Activated naive CD4-positive, alpha-beta T cell treated with anti-CD3 and anti-CD28 coated beads, Interleukin-2, amount 50 U/mL, for 16 hours (primary cell): ENCODE measurements at places on chromosomes 12 and 14.

DNA sequence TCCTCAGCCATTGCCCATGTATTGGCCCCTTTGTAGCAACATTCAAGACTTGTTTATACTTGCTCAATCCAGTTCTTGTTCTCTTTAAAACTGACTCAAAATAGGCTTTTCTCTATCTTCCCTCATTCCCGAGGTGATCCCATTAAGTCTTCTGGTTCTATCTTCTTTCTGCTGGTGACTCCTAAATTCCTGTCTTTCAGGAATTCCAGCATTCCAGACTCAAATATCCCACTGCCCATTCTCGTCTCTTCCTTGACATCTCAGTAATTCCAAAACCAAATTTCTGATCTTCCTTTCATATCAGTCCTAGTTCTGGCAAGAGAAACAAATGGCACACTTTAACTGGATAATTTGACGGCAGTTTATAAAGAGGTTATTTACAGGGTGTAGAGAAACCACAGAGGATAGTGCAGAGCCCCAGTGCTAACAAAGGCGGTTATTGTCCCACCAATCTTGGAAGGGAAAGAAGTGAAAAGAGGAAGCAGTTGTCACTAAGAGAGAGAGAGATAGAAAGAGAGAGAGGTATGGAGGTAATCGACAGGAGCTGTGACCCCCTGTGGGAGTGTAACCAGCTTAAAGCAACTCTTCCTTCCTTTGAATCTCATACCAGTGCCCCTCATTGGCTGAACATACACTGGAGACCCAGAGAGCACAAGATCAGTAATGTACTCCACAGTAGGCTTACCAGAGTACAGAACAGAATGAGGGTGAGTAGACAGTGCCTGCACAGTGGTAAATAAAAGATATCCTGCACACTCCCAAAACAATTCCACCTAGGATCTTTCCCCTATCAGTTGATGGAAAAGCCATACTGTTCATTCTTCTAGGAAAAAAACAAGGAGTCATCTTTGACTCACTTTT is 177.6 kb upstream of the LMNTD1 start:
- DNase-seq, result no peak

- no peak for DNase-seq
Measured at GRCh38 chr12:2267703-2268470, 215.1 kb downstream of the CACNA1C start.

DNA sequence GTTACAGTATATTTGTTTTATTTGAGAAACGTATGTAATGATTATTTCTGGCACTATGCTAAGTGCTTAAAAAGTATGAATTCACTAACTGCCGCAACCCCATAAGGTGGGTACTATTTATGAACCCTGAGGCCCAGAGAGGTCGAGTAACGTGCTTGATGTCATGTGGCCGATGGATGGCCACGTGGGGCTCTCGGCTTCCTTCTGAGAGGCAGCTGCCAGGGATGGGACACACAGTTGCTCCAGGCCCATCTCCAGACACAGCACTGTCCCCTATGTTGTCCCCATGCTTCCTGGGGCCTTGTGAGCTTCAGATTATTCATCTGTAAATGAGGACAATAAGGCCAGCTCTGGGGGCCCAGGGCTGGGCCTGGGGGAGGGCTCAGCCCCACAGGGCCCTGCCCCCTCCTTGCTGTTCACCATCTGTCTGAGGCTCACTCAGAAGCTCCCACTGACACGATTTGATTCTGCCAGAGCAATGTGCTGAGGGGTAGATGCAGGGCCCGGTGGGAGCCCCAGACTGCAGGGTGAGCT is 115.0 kb downstream of the CALM1 start:
- DNase-seq, result no peak

DNA sequence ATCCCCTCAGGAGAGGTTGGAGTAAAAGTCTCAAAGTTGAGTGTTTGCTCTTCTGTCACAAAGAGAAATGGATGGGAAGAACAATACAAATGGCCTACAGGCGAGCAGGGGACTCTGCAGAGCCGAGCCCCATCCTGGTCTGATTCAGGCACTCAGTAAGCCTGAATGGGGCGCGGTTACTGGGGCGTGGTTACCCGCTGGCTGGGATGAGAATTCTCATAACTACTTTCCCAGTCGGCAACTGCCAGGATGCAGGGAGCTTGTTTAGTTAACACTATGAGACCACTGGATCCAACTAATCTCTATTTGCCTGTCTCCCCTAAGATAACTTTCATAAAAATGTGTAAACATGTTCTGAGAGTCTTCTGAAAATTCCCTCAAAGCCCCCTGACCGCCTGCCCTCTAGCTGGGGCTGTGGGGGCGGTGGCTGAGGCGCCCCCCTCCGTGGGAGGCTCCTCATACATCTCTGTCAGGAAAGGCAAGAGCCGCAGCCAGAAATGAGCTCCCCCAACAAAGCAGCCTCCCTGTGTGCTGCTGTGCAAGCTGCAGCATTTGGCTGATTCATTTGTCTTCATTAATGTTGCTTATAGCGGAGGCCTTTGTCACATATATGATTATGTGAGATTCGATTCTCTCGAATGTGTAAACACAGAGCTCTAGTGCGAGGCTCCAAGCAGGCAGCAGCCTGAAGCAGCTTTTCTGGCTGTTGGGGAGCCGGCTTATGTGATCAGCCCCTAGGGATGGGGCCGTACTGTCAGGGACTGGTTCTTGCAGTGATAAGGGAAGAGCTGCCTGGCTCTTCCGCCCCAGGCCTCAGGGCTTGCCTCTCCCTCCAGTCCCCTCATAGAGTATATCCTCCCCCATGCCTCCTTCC is 126.1 kb upstream of the ARHGAP5 start:
- no peak for DNase-seq

DNA sequence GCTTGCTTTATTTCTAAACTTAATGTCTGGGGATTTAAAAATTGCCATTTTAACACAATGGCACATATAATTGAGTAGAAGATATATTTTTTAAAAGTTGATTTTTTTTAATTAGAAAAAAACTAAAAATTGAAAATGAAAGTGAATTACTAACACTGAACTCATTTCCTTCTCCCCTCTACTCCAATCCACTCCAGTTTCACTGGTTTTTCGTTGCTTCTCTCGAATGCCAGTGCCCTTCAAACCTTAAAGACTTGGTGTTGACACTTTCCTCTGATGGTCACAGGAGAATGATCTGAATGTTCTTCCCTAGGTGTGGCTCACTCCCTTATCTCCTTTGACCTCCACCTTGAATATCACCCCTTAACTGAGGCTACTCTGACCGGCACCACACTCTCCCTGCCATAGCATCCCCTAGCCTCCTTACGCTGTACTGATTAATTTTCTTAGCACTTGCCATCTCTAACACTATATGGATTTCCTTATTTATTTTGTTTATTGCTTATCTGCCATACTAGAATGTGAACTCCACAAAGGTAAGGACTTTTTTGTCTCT is 107.1 kb downstream of the LIN7A start:
- no peak for DNase-seq

GRCh38 chr14:77181603-77182437 is at the start of gene TMEM63C:
TMEM63C (plus strand) TSS chr14:77181798; CDS start chr14:77218814, 37,016 bp downstream.
- peak; percentile 62 for DNase-seq

GRCh38 chr12:92416385-92416812 is 270.8 kb upstream of the BTG1 start:
- no peak for DNase-seq

DNA sequence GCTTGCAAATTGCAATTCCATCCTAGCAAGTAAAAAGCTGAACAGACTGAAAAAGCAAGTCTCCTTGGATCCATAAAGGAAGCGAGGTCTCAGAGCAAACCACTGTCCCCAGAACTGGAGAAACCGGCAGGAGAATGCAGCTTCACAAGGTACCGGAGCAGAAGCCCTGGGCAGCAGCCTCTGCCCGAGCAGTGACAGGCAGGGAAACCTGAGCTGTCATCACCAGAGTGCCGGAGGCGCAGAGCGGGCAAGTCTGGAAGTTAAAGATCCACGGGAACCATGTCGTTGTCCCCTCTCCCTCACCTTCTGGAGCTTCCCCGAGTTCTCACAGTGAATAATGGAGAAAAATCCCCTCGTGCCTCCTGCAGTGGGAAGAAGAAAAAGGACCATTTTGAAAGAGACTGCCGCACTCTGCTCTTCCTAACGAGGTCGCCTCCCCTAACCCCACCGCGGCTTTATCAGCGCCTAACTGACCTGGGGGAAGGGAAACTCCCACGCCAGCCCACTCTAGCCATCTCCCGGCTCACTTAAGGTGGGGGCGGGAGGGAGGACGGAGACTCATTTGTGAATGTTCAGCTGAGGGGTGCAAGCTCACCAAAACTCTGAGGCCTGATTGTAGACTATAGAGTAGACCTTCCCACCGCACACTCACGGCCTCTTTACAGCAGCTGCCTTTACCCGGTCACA is 27.8 kb downstream of the FBXL14 start:
- DNase-seq, result no peak

DNA sequence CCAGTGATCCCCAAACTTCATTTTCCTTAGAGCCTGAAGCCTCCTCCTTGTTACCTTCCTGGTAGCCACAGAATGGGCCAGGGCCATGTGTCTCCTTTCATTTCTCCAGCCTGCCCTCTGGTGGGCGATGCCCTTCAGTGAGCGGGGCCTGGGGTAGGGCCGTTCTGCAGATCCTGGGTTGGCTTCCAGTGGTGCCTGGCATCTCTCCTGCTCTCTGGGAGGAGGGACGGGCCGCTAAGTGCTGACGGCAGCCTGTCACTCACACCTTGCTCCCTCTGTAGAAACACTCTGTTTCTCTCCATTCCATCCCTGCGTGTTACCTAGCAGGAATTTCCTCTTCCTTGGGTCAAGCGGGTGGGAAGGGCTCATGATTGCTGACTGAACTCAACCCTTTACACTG is 232.1 kb downstream of the CACNA1C start:
- DNase-seq, result no peak

- no peak for DNase-seq
Measured at GRCh38 chr14:49594347-49595091, 4.2 kb upstream of the LRR1 start.

- no peak for DNase-seq
Measured at GRCh38 chr12:94721173-94721572, 70.8 kb upstream of the TMCC3 start.

DNA sequence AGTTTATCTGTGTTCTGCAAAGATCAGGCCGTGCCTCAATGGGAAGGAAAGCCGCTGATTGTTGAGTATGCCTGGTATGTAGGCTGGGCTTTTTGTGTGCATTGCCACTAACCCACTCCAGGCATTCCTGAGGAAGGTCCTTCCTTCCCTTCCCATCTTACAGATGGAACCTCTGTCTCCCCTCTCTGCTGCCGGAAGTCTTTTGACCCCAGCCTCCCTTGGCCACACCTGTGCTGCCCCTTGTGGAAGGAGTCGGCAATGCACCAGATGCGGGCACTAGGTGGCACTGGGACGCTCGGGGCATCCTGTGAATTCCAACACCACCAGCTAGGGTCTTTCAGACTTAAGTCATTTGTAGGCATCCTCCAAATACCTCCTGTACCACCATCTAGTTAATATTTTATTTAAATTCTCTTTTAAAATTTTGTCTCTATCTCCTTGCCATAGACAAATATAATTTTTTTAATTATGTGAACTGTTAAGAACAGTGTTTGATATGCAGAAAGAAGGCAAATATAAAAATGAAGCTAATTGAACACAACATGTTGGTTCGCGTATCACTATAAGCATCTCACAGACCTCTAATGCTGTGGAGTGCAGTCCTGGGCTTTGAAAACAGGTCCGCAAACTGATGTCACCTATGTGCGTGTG is 99.6 kb downstream of the RIN3 start:
- DNase-seq, result peak; percentile 75

GRCh38 chr14:67373347-67373746 is 13.2 kb downstream of the EIF2S1 start:
- DNase-seq, result no peak

DNA sequence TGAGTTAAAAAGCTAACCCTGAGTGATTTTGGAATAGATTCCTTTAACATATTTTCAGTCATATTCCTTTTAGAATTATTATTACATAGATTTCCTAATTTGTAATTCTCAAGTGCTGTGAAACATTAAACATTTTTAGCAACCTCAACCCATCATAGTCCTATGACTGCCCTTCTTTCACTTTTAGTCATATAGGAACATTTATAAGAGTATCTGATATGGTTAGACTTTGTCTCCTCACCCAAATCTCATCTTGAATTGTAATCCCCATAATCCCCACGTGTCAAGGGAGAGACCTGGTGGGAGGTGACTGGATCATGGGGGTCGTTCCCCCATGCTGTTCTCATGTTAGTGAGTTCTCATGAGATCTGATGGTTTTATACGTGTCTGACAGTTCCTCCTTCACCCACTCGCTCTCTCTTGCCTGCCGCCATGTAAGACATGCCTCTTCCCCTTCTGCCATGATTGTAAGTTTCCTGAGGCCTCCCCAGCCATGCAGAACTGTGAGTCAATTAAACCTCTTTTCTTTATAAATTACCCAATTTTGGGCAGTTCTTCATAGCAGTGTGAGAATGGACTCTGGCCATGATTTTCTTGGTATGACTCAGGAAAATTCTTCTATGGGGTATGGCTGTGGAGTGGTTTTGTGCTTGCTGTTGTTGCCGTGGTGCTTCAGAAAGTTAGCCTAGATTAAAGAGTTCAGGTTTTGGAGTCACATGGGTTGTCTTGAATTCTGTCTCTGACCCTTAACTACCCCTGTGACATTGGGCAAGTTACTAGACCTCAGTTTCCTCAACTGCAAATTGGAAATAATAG is 83.9 kb downstream of the FUT8 start:
- no peak for DNase-seq

- DNase-seq, result no peak
Measured at GRCh38 chr14:105986894-105987284, 460.5 kb downstream of the TMEM121 start.

GRCh38 chr12:59937148-59937547 is 341.3 kb downstream of the SLC16A7 start:
- no peak for DNase-seq

GRCh38 chr12:79227091-79227490 is 362.5 kb downstream of the SYT1 start:
- no peak for DNase-seq

GRCh38 chr14:96318836-96319235 is 44.3 kb downstream of the ATG2B start:
- no peak for DNase-seq

GRCh38 chr14:24150993-24151392 is 3.7 kb downstream of the RNF31 start:
- no peak for DNase-seq

- no peak for DNase-seq
Measured at GRCh38 chr12:29148596-29148910, 525 bp upstream of the FAR2 start.

- DNase-seq, result no peak
Measured at GRCh38 chr12:116882742-116883141, 1.5 kb upstream of the HRK start.

DNA sequence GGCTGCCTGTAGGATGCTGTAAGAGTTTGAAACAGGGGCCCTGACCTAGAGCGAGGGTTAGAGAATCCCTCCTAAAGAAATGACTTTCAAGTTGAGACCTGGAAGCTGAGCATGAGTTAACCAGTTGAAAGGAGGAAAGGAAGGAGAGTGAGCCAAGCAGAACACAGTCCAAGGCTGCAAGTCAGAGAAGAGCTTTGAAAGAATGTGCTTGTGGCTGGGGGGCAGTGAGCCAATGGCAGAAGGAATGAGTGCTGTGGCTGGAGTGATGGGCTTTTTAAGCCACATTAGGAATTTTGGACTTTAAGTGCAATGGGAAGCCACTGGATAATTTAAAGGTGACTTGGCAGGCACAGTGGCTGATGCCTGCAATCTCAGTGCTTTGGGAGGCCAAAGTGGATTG is 18.1 kb downstream of the CDKN1B start:
- DNase-seq, result no peak
